Right lung (tissue), 10 donors: ENCODE measurements at places on chromosomes 3 and 15. TPM values are rescaled to one million over a fixed set of nuclear protein-coding genes. Genes with fewer than 3 reads are reported as not detected.

DNA sequence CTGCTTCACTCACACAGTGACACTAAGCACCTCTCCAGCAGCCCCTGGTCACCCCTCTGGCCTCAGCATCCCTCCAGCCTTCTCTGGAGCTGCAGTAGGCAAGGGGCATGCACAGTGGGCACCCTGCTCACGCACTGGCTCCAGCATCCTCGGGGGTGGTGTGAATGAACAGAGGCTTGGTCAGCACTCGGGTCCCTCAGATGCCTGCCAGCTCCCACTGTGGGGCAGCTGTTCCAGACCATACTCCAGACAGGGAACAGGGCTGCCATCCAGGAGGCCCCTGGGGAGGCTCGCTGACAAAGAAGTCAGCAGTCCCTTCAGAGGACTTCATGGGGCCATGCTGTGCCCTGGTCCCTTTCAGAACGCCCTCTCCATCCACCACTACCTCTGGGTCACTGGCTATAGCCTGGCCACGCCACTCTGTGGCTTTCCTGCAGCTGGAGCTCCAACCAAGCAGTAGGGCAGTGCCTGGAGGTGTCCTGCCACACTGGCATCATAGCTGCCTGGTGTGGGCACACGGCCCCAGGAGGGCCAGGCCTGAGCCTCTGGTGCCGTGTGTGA is 26.3 kb downstream of the ALS2CL start:
- DNase-seq: no peak

GRCh38 chr15:42491539-42492225 is 741 bp upstream of the ZNF106 start:
- no peak for DNase-seq

DNA sequence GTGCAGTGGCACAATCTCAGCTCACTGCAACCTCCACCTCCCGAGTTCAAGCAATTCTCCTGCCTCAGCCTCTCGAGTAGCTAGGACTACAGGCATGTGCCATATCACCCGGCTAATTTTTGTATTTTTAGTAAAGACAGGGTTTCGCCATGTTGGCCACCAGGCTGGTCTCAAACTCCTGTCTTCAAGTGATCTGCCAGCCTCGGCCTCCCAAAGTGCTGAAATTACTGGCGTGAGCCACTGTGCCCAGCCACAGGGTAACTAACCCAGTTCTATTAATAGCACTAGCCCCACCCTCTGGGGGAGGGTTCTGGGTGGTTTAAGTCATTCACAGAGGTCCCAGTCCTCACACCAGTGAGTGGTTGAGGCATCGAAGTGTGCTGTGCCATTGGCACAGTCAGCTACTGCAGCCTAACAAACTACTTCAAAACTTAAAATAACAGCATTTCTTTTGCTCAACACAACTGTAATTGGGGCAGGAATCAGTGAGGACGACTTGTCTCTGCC is 44.0 kb downstream of the RHCG start:
- DNase-seq: no peak

- no peak for DNase-seq
Observed at GRCh38 chr15:99315636-99316035, 64.4 kb downstream of the LRRC28 start.

- DNase-seq: no peak
Observed at GRCh38 chr3:72408983-72409779, 439.1 kb downstream of the SHQ1 start.

DNA sequence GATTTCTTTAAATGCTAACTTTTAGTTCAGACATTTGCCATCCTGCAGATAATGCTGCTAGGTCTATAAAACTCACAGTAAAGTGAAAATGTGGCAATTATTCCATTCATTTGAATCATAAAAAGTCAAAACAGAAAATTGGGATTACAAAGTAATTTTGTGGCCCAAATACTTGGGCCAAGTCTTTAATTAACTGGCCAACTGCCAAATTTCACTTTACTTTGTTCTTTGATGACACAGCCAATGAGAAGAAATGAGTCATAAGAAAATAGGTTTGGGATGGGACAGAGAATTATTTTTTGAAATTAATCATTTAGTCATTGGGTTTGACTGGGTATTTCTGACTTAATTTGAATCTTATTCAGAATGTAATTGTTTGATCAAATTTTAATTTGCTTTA is 89.8 kb upstream of the SLC2A2 start:
- no peak for DNase-seq

Gene RAB6B
- 7.3 TPM for polyA plus RNA-seq

Gene SEMA6D
- 40.8 TPM for polyA plus RNA-seq

Gene RFC4
- polyA plus RNA-seq: 53.1 TPM

Gene MITF
- polyA plus RNA-seq: 5.1 TPM
